ENCODE measurements at places on chromosomes 4 and X. TPM values are rescaled to one million over a fixed set of nuclear protein-coding genes. Genes with fewer than 3 reads are reported as not detected.
A peak's percentile ranks its signal among the peaks of the same experiment; 100 is the strongest.

DNA sequence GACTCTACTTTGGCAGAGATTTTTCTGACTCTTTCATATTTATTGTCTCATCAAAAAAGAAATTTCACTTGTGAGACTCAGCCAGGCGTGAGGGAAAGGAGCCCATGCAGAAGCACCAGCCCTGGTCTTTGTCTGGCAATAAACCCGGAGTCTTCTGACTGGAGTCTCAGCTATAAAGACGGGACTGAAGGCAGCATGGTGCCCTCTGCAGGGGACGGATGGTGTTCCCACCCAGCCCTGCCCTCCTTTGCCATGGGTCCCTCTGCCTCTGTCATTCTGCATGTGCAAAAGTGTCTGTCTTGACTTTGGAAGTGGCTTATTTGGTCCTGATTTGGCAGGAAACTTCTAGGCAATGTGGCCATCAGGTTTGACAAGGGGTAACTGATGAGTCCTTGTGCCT is 14.2 kb downstream of the ZNF185 start:
- DNase-seq, result peak; percentile 18

DNA sequence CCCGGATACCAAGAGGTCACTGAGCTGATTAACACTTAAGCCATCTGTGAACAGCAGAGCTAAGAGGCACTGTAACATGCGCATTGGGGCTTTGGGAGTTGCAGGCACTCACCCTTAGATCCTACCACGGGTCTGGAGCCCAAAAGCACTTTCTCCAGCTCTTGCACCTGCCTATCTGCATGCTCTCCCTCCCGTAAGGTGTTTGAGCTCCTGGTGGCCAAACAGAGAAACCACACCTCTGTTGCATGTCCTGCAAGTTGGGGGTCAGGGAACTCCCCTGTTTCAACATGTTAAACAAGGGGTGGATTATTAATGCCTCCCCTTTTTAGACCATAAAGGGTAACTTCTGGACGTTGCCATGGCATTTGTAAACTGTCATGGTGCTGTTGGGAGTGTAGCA is 49.8 kb downstream of the GYPA start:
- no peak for DNase-seq

- no peak for DNase-seq
Measured at GRCh38 chr4:173057901-173058300, 110.7 kb upstream of the GALNT7 start.

DNA sequence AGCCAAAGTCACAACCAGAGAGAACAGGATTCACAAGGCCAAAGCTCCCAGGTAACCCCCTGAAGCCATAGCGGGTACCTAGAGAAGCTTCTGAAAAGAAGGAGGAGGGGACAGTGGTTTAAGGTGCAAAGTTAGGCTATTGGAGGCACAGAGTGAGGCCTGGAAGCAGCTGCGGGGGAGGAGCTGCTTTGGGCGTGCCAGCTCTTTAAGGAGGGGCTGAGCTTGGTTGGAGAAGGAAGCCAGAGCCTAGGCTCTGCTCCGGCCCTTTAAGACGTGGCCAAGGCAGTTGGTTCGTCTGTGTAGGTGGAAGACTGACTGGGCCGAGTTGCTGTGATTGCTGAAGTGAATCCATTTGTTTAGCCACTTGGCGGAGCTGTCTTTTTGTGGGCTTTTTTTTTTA is 1.5 kb downstream of the KLF8 start:
- peak; percentile 11 for DNase-seq

The CLDN34 gene
- total RNA-seq, result not detected

Measured in activated naive CD4-positive, alpha-beta T cell treated with anti-CD3 and anti-CD28 coated beads for 36 hours (primary cell).